ENCODE measurements at places on chromosomes 16 and 17.

GRCh38 chr17:64004903-64005733 is 7.0 kb downstream of the PRR29 start:
- DNase-seq: peak; percentile 7

- DNase-seq: no peak
These were observed 447.6 kb upstream of the CA10 start for GRCh38 chr17:52606098-52606497.

- DNase-seq: no peak
These were observed 170.4 kb downstream of the ZFHX3 start for GRCh38 chr16:72877374-72878028.

DNA sequence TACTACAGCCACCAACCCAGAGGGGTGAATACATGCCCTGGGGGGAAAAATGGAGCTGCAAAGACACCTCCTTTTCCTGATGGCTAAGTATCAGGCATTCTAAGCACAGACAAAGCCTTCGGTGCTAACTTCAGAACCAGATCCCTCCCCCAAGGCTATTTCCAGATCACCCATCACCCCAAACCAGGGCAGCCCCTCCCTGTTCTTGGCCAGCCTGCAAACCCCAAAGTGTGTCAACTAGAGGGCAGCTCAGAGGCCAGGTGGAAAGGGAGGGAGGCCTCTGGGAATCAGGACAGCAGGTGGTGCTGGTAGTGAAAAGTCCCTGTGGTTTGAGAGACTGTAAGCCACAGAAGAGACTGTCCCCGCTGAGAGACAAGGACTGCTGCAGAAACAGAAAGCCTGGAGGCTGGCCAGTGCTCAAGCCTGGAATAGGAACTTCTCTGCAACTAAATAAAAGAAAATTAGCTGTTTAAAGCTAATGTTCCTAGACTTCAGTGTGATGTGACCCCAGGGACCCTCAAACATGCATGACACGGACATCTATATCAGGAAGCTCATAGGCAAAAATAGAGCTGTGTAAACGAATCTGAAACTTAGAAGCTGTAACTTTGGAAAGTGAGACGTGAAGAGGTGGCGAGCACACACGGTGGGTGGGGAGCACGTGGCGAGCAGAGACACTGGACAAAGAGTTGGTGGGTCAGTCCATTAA is 9.1 kb downstream of the TUBG1 start:
- peak; percentile 16 for DNase-seq

GRCh38 chr17:35079547-35080423 is 16.3 kb upstream of the RFFL start:
- no peak for DNase-seq

DNA sequence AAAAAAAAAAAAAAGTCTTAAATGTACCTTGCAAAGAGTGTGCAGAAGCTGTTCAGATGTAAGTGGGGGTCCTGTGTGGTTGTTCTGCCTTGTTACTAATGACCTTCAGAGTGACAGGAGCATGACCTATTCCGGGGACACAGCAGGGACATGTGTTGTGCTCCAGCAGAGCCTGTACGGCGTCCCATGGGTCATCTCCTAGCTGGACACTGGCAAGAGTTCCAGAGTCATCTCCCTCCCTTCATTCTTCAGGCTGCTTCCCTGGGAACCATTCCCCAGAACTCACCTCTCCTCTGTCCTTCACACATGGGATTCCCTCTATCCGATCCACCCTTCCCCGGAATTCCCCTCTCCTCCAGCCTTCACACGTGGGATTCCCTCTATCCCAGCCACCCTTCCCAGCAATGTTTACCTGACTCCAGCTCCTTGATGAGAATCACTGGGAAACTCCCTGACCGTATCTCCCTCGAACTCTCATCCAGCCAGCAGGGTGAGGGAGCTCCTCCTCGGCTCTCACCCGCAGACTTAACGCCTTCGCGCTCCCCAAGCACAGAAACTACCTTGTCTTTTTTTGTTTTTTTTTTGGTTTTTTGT is 85.8 kb downstream of the MRM3 start:
- DNase-seq: no peak

GRCh38 chr17:21689604-21690003 is 2.7 kb upstream of the KCNJ18 start:
- DNase-seq: no peak
